ENCODE measurements at places on chromosomes 16 and 17. TPM values are rescaled to one million over a fixed set of nuclear protein-coding genes. Genes with fewer than 3 reads are reported as not detected.

- no peak for DNase-seq
Observed at GRCh38 chr16:84993926-84994325, 17.4 kb downstream of the ZDHHC7 start.

DNA sequence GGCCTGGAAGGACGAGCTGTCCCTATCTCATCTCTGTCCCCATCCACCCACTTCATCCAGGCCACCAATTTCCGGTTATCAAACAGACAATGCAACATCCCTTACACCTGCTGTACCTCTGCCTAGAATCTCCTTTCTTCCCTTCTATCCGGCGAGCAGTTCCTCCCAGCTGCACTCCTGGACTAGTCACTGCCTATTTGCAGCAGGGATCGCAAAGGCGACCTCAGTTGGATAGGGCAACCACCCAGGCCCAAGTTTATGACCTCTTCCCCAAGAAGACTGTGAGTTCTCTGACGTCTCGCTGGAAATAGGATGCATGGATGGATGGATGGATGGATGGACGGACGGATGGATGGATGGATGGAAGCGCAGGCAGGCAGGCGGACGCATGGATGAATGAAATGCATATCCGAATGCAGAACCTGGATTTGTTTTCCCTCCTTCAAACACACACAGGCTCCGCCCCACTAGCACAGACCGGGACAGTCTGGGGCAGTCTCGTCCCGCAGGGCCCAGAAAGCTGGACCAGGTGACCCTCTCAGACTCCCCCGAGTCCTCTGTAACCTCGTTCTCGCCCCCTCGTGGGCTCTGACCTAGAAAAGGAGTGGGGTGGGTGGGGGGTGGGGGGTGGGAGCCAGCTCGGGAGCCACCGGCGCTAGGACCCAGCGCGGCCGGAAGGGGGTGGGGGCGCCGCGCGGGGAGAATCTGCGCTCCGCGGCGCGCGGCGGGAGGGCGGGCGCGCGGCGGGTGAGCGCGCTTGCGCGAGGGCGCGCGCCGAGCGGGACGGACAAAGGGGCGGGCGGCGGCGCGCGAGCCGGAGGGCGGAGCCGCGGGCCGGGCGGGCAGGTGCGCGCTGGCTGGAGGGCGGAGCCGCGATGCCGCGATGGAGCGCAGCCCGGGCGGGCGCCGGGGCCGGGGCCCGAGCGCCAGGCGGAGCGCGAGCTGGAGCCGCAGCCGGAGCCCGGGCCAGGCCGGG is at the start of gene SBK1:
Gene SBK1, plus strand, starts transcription at position 875 of the 976 bp plus-strand sequence. CDS start 24,867 bp downstream, outside the sequence.
- peak; percentile 60 for DNase-seq

The PDIA2 gene
- polyA plus RNA-seq: 1.8 TPM

DNA sequence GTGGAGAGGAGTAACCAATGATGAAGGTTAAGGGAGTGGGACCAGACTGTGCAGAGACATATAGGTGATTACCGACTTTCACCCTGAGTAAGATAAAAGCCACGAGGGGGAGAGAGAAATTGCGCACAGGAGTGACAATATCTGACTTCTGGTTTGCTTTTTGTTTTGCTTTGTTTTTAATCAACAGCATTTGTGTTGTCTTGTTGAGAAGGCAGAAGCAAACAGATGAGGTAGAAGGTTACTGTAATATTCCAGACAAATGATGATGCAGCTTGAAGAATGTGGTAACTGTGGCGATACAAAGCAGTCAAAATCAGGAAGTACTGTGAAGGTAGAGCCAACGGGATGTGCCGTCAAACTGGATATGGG is 7.5 kb downstream of the PELP1 start:
- no peak for DNase-seq

The UNK gene
- 35.7 TPM for polyA plus RNA-seq

GRCh38 chr16:49382916-49383315 is 9.3 kb downstream of the C16orf78 start:
- no peak for DNase-seq

GRCh38 chr17:21089933-21090901 is 36.5 kb upstream of the DHRS7B start:
- peak; percentile 38 for DNase-seq

DNA sequence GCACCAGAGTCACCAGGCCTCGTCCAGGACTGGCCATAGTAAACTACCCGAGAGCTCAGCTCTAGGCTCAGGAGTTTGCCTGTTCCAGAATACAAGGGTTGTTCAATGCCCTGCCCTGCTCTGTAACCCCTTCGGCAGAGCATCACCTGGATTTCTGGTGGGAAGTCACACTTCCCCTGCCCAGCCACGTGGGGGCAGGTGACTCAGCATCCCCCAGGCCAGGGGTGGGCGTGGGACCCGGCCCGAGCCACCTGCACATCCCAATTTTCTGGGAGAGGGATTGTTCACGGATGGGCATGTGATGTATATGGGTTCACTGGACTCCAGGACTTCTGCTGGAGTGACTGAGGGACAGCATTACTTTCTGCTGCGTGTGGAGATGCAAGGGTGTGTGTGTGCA is 25.8 kb downstream of the COX4I1 start:
- no peak for DNase-seq

DNA sequence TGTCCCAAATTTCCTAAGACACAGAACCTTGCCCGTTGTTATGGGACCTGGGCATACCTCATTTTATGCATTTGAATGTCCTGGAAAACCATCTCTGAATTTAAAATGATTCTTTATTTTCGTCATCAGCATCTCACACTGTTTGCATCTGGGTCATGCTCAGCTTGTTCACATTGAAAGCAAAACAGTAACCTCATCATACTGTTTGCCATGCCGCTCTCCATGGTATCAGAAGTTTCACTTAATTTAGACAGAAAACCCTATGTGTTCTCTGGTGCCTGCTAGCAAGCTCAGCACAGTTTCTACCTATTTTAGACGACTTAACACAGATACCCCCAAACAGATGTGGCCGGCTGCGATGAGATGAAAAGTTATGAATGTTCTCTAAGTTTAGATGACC is 292.1 kb downstream of the SNX29 start:
- no peak for DNase-seq

DNA sequence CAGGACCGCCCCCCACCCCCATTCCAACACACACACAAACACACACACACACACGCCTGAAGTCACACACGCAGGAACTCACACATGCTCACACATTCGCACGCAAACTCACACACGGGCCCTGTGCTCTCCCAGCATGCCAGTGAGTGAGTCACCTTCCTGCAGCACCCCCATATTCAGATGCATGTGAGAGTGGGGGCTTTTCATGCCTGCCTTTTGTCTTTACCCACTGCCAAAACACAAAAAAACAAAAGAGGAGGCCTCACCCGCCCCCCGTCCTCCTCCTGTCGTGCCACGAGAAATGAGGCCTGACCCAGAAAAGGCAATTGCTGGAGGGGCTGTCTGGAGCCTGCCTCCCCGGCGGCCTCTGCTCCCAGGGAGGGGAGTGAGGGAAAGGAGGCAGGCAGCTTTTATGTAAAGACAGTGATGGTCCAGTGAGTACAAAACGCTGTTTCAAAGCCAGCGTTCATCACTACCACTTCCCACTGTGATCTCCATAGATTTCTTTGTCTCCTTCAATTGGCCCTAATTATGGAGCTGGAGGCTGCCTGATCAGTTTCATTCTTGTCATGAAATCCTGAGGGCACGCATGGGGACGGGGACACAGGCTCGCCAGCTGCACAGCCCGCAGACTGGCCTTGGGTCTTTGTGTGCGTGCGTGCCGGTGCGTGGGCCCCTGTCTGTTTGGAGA is 29.5 kb upstream of the GSE1 start:
- DNase-seq: no peak

DNA sequence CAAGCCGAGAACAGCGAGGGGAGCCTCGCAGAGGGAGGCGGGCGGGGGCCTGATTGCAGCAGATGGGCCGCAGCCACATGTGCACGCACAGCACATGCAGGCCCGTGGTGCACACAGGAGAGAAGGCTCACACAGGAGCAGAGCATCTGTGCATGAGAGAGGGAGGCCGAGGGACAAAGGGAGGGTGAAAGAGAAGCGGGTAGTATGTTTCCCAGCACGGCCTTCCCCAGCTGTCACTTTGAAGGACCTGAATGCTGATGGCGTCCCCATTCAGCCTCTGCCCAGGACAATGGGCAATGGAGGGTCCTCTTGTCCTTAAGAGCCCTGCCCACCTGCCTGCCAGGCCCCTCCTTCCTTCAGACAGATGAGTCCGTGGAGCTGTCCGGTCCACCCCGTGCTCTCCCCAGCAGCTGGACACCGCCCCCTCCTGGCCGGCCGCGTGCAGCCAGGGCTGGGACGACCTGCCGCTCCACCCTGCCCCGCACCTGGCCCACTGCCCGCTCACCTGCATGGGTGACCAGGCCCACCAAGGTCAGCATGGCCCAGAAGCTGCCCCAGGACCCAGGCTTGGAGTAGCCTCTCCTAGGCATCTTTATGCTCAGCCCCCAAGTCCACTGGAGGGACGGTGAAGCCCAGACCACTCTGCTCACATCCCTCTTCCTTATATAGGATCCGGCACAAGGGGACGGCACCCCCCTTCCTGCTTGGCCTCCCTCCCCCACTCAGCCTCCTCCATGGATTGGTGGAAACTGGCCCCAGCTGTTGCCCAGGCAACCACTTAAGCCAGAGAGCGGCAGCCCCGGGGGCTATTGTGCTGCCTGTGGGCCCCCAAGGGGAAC is at the start of gene BTBD17:
Gene BTBD17, minus strand, starts transcription at position 639 of the 839 bp plus-strand sequence. Its CDS starts 49 bp downstream, at position 590.
- DNase-seq: no peak

DNA sequence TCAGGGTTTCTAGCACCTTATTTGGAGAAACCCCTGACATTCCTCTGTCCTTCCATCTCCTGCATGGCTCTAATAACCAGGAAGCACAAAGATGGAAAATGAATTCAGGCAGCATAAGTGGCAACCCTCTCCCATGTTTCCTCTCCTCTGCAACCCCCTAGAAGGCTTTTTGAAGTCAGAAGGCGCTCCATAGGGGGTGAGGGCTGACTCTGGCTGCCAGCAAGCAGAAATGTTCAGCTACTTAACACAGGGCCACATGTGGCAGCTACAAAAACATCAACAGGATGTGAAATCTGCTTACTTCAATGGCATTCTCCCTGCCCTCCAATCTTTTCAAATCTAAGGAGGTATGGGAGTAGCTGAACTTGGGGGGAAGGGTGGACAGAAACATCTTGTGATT is 55.2 kb upstream of the IRX5 start:
- DNase-seq: no peak

GRCh38 chr16:57785385-57785784 is 16.9 kb downstream of the KIFC3 start:
- no peak for DNase-seq

The CA7 gene
- polyA plus RNA-seq: 12.1 TPM

The PYY gene
- polyA plus RNA-seq: 36.2 TPM

The TBC1D24 gene
- polyA plus RNA-seq: 15.1 TPM

The OR3A3 gene
- polyA plus RNA-seq: not detected

The DLX3 gene
- 0.66 TPM for polyA plus RNA-seq

DNA sequence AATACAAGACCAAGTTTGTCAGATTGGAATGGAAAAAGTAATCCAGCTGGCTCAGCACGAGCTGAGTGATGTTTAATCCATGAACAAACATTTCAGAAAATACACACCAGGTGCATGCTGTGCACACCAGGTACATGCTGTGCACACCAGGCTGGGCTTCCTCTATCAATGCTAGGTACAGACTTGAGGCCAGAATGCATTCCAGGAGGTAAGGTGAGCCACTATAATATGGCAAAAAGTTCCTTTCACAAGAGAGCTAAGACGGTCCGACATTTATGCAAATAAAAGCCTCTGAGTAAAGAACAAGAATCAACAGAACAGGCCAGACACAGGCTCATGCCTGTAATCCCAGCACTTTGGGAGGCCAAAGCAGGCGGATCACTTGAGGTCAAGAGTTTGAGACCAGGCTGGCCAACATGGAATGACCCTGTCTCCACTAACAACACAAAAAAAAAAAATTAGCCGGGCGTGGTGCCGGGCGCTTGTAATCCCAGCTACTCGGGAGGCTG is 128.2 kb downstream of the ZNF778 start:
- no peak for DNase-seq

DNA sequence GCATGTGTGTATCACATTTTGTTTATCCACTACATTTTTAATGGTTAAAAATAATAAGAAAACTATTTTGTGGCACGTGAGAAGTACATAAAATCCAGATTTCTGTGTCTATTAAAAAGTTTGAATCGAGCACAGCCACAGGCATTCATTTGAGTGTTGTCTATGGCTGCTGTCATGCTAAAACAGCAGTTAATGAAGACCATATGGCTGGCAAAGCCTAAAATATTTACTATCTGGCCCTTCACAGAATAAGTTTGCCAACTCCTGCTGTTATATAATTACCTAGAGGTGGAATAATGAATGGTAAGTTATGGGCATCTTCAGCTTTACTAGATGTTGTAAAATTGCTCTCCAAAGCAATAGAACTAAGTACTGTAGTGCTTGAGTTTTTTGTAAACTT is 30.5 kb downstream of the TMEM98 start:
- no peak for DNase-seq

GRCh38 chr16:14427371-14427948 is 202.6 kb downstream of the PARN start:
- no peak for DNase-seq

DNA sequence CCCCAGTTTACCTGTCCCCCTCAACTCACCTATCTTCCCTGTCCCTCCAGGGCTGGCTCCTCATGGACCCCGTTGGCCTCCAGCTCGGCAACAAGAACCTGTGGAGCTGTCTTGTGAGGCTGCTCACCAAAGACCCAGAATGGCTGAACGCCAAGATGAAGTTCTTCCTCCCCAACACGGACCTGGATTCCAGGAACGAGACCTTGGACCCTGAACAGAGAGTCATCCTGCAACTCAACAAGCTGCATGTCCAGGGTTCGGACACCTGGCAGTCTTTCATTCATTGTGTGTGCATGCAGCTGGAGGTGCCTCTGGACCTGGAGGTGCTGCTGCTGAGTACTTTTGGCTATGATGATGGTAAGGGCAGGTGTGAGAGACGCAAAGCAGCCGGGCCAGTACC is 31.3 kb downstream of the NLRC5 start:
- DNase-seq: no peak

- no peak for DNase-seq
Observed at GRCh38 chr17:76687298-76688164, 23.2 kb downstream of the MXRA7 start.

The CDRT15L2 gene
- polyA plus RNA-seq: not detected

The TSPAN10 gene
- polyA plus RNA-seq: 1.2 TPM

GRCh38 chr16:15041271-15042004 is 14.4 kb downstream of the NTAN1 start:
- DNase-seq: peak; percentile 48

GRCh38 chr17:39318636-39319035 is 82.8 kb downstream of the FBXL20 start:
- DNase-seq: no peak

The CACNG5 gene
- polyA plus RNA-seq: 0.19 TPM

- peak; percentile 43 for DNase-seq
Observed at GRCh38 chr17:73091770-73092522, 542 bp downstream of the SLC39A11 start.

DNA sequence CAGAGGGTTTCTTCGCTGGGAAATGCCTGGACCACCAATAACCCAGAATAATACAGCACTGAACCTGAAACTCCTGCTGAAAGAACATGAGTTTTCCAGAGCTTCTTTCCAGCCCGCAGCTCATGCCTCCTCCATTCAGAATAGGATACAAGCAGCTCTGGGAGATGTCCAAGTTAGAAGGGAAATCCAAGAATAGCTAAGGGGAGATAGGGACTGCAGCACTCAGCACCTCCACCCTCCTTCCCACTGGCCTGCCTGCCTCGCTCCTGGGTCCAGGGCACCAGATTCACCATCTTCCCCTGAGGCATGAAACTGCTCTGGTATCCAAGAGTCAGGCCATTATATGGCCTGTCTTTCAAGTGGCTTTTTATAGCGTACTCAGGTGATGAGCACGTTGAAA is 4.1 kb downstream of the KRT31 start:
- no peak for DNase-seq
